ENCODE measurements at places on chromosomes 1 and 21.

DNA sequence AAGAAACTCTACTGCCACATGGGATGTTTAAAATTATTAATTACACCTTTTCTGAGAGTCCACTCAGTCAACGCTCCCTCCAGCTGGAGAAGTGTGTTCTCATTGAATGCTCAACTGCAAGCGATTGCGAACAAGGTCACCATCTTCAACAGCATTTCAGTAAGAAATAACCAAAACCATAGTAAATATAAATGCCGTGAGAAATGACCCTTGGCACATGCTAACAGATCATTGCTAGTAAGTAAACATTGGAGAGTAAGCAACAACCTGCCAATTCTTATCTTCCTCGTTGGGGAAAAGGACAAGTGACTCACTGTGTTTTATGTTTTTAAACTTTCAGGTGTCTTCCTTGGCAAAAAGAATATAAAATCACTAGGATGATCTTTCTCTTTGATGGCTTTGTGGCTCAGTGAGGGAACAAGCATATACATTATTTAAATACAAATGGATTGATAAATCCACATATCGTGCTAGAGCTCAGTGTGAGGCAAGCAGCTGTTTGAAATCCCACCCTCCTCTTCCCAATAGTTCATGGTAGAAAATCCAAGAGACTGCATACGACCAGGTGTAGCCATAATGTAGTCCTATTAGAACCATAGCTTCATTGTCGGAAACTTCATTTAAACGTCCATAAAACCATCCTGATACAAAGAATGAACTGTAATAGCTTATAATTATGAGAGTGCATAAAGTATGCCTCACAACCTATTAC is 214.6 kb downstream of the GRIK1 start:
- DNase-seq, result no peak

DNA sequence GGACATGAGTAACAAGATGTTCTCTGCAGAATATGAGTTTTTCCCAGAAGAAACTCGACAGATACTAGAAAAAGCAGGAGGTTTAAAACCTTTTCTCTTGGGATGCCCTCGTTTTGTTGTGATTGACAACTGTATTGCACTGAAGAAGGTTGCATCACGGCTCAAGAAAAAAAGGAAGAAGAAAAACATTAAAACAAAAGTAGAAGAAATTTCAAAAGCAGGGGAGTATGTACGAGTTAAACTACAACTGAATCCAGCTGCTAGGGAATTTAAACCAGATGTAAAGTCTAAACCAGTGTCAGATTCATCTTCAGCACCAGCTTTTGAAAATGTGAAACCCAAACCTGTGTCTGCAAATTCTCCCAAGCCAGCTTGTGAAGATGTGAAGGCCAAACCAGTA is 92.5 kb downstream of the TTC3 start:
- DNase-seq, result peak; percentile 18

GRCh38 chr21:29074007-29074376 is 544 bp upstream of the CCT8 start:
- DNase-seq, result no peak

DNA sequence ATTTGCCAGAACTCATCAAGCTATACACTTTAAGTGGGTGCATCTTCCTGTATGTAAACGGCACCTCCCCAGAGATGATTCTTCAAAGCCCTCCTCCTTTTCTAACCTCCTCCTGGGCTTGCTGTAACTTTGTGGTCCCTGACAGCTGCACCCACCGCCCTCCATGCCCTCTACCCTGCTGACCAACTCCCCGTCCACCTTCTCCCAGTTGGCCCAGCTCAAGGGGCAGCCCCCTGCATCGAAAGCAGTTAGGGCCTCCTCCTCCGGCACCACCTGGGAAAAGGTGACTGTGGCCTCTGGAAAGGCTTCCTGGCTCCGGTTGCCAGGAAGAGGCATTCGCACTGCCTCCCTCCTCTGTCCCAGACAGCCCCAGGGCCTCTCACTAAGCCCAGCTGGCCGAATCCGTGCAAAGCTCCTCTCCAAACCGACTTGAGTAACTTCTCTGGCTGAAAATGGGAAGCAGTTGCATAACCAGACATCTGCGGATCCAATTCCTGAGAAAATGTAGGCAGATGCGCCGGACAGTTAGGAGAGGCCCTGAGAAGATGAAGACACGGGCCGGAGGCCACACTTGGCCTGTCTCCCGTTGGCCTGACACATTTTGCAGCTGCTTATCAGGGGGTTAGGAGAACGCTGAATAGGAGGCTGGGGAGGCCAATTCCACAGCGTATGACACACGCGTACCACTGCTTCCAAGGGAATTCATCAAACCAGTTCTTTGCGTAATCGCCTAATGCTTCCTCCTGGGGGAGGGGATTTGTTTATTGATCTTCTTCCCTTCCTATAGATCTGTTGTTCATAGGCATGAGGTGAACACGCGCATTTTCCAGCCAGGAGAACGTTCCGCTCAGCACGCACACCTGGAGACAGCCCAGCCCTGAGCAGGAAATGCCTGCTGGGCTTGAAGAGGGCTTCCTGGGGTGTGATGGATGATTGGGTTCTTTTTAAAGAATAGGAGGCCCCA is 48.7 kb upstream of the COL6A2 start:
- no peak for DNase-seq

DNA sequence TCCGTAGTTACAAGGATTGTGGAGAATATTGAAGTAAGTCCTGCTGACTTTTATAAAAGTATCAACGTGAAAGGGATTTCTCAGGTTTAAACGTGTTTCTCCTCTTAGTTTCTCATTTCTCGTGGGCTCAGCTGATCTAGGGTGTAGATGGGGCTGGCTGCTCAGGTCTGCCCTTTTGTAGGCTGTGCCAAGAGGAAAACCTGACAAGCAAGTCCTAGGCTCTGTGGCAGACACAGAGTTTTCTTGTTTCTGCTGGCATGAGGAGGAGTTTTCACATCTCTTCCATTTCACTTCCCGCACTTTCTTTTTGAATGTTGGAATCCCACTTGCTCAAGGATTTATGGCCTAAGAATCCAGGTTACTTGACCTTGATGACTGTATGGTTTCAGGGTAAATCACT is 14.8 kb downstream of the VPS13D start:
- no peak for DNase-seq

DNA sequence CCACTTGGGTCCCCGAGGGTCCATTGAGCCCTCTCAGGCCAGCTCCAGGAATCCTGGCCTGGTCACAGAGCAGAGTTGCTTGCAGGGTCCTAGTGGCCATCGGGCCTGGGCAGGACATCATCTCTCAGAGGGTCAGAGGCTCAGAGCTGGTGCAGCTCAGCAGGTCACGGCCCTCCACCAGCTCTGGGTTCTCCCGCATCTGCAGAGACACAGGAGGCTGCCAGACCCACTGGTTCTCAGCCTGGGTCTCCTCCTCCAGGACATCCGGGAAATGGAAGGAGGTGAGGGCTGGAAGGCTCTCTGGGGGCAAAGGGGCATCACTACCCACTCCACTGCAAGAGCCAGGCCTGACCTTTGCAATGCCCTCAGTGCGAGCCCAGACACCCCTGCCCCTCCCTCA is 6.5 kb downstream of the TMEM54 start:
- DNase-seq, result no peak

- DNase-seq, result no peak
These were observed 2.9 kb downstream of the C1orf210 start for GRCh38 chr1:43282220-43283195.

- no peak for DNase-seq
These were observed 133.7 kb upstream of the COA6 start for GRCh38 chr1:234239515-234239914.

- DNase-seq, result no peak
These were observed 15.5 kb downstream of the PRRC2C start for GRCh38 chr1:171500803-171501202.

GRCh38 chr1:243488459-243489157 is 232.8 kb downstream of the SDCCAG8 start:
- DNase-seq, result no peak

- peak; percentile 33 for DNase-seq
These were observed 2.9 kb downstream of the MTARC1 start for GRCh38 chr1:220789532-220790147.

- DNase-seq, result no peak
These were observed 21.0 kb downstream of the ANGPTL1 start for GRCh38 chr1:178849918-178850317.

- no peak for DNase-seq
These were observed 3.0 kb downstream of the CFHR3 start for GRCh38 chr1:196777603-196778002.

DNA sequence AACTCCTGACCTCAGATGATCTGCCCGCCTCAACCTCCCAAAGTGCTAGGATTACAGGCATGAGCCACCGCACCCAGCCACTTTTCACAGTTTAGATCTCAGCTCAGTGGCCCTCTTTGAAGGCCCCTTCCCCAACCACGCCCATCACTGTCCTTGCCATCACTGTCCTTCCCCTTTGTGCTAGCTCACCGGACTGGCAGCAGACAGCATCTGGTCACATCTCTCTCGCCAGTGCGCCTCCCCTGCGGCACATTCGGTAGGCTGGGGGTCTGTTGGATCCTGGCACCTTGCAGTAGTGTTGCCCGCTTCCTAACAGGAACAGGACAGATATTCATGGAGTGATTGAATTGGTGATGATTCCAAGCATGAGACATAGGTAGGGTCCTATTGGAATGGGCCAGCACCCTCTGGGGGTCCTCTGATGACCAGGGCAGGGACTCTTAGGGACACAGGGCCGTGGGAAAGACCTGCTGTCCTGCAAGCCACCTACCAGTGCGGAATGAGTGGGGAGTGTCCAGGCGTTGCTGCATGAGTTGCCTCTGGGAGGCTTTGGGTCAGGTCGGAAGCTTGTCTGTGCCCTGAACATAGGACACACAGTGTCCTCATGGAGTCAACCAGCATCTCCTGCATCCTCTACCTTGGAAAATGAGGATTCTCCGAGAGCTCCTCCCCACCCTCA is 178.8 kb upstream of the VAMP3 start:
- no peak for DNase-seq

GRCh38 chr1:230262867-230263567 is 163.1 kb downstream of the PGBD5 start:
- no peak for DNase-seq
